H1 (cell line): ENCODE measurements at places on chromosomes 4 and X.

GRCh38 chrX:12142661-12143060 is 4.4 kb downstream of the FRMPD4 start:
- H3K36me3 ChIP-seq, result no peaks in the 10 kb centered on the region
- no peak overlapping the region for H3K27ac ChIP-seq
- H3K27me3 ChIP-seq, result peaks cover 1% of the 10 kb centered on the region
- H3K4me3 ChIP-seq, result no peak overlapping the region
- H3K4me1 ChIP-seq, result no peaks in the 10 kb centered on the region
- DNase-seq, result no peak

- no peak overlapping the region for H3K27ac ChIP-seq
- H3K27me3 ChIP-seq, result no peaks in the 10 kb centered on the region
- H3K4me3 ChIP-seq, result no peak overlapping the region
- H3K36me3 ChIP-seq, result no peaks in the 10 kb centered on the region
- peaks cover 6% of the 10 kb centered on the region; the same call in 1 of the 2 replicates for H3K4me1 ChIP-seq
- peak; percentile 45 for DNase-seq
These were observed 20.4 kb downstream of the MSANTD1 start for GRCh38 chr4:3269105-3269927.

- H3K27ac ChIP-seq, result no peak overlapping the region
- no peaks in the 10 kb centered on the region for H3K4me1 ChIP-seq
- no peaks in the 10 kb centered on the region for H3K36me3 ChIP-seq
- no peaks in the 10 kb centered on the region for H3K27me3 ChIP-seq
- no peak overlapping the region for H3K4me3 ChIP-seq
These were observed 277.9 kb upstream of the KLF3 start for GRCh38 chr4:38386005-38386551.

GRCh38 chr4:154973244-154974035 is 192.4 kb downstream of the RBM46 start:
- DNase-seq, result no peak
- no peak overlapping the region for H3K27ac ChIP-seq
- no peaks in the 10 kb centered on the region for H3K36me3 ChIP-seq

DNA sequence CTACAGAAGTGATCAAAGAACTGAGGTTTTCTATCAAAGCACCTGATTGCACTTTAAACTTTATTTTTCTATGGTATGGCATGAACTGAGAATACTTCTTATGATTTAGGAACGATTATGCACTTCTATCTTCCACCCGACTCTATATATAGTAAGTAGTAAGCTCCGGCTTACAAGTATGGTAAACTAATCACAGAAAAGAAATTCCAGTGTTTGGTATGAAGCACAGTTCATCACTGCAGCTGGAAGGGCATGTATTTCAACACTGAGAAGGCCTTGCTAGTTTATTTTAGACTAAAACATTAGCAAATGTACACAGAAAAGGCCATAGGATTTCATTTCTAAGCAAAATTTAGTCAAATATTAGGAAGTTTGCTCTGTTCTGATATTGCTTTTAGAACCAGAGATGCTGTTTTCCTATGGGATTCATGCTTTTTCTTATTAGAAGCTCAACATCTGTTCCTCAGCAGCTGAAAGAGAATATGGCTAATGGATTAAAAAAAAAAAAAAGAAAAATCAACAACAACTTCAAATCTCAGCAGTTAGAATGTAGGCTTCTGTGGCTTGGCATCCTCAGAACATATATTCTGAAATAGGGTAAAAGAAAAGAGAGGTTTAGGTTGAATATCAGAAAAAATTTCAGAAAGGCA is 273.5 kb downstream of the C4orf33 start:
- no peak overlapping the region for H3K4me3 ChIP-seq
- H3K27ac ChIP-seq, result no peak overlapping the region
- no peaks in the 10 kb centered on the region for H3K4me1 ChIP-seq
- no peaks in the 10 kb centered on the region for H3K27me3 ChIP-seq
- H3K36me3 ChIP-seq, result no peaks in the 10 kb centered on the region
